Activated T-cell treated with anti-CD3 and anti-CD28 coated beads for 1 hour (primary cell): ENCODE measurements at places on chromosomes 3 and 15.

GRCh38 chr15:91456921-91457320 is 356.9 kb downstream of the SV2B start:
- DNase-seq, result no peak

DNA sequence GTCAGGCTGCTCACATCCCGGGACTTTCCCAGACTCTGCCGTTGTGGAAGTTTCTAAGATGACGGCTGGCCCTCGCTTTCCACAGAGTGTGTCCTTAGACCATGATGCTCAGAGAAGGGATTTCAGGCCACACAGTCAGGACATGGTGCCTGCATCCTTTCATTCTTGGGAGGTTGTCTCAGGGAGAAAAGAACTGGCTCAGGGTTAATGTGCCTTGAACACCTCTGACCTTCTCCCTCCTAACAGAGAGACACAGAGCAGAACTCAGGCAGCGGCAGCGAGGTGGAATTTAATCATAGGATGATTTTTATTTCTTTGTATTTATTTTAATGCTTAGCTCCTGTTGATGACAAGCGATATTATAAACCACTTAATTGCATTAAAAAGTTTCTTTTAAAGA is 96.9 kb upstream of the ATP2B2 start:
- no peak for DNase-seq

- DNase-seq, result no peak
These were observed 22.8 kb downstream of the MYO1E start for GRCh38 chr15:59349680-59350420.

GRCh38 chr15:27124287-27124871 is 153.4 kb downstream of the GABRG3 start:
- no peak for DNase-seq

DNA sequence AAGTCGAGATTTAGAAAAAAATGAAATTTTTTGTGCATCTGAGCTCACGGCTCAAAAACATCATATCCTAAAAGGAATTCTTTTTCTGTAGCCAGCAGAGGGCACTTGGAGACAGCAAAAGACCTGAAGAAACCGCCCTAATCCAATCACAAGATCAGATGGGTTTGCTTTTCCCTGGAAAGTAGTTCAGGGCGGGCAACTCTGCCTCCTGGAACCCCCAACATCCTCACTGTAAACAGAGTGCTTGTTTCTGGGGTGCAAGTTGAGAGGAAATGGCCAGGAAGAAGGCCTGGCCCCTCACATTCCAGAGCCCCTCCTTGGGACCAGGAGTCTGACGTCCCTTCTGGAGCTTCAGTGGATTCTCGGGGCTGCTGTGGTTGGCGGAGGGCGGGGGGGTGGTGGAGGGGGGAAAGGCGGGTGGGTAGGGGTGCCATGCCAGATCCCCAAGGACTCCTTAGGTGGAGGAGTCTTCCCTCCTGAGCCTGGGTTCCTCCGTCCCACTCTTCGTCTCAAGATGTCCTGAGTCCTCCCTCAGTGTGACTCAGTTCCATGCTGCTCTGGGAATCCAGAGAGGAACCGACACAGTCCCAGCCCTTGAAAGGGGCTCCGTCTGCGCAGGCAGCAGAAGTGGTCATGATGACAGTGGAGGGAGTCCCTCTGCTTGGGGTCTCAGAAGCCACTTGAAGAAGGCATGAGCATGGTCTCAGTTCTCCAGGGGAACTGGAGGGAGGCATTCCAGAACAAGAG is 35.9 kb downstream of the CCK start:
- DNase-seq, result no peak

DNA sequence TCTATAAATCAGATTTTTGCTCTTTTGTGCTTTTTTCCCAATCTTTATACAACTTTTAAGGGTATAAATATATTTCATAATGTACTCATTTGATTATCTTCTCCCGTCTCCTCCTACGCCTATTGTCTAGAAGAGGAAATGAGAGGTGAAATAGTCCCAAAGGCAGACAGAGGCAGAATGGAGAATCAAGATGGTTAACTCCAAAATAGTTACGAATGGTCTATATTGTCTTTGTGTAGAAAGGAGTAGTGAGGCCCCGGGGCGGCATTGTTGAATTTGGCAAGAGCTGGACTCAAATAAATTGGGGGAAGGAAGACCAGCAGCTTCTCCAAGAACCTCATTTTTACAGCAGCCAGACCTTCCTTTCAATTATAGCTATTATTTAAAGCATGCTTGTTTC is 23.9 kb downstream of the ITPR1 start:
- no peak for DNase-seq

DNA sequence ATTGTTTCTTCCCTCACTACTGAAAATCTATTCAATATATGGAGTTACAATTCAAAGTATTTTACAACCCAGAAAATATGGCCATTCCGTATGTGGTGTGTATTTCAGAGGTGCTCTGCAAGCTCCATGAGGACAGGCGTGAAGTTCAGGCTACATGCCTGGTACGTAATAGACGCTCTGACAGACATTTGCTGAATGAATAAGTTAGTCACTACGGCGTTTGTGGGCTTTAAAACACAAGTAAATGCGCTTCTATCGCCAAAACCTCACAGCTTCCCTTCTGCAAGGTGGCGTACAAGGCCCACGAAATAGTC is 701 bp upstream of the TIPARP start:
- no peak for DNase-seq

DNA sequence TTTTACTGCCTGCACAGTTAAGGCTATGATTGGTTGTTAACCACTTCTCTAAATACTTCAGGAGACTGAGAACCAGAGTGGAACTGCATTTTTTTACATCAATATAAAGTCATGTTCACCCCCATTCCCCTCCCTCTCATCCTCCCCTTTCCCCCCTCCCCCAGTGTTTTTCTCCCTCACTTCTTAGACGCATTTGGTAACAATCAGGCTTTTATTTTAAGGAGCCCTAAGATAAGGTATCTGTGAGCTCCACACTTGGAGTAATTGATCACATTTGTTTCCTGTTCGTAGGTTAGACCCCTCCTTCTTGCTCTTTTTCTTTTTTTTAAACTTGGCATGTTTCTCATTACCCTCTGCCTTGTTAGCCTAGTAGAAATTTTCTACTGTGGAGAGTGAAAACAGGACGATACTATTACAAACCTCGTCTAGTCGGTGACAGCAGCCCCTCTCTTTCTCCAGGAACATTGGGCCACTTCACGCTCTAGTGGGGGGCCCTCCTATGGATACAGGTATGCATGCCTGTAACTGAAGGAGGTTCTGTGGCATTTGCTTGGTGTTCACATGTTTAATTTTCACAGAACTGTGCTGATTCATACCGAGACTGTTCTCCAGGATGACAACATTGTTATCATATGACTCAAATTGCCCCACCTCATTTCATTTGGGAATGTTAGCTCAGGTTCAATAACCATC is 314.4 kb downstream of the MECOM start:
- no peak for DNase-seq

DNA sequence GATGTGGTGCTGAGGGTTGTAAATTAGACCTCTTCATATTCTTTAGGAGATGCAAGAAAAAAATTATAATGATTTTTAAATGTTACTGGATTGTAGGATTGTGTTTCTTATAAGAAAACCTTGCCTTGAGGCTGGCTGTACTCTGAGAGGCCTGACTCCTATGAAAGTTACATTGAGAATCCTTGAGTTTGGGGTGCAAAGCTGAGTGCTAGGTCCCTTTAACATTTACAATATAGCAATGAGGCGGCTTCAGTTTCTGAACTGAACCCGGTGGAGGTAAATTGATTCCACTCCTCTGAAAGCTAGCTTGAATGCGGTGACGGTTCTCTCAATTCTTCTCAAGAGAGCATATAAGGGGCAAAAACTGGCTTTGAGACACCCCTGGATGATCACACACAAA is at the start of gene TMPRSS7:
TSS of gene TMPRSS7 (plus strand) at position 301 of the 400 bp plus-strand sequence. CDS start 110 bp downstream, outside the sequence.
- no peak for DNase-seq

DNA sequence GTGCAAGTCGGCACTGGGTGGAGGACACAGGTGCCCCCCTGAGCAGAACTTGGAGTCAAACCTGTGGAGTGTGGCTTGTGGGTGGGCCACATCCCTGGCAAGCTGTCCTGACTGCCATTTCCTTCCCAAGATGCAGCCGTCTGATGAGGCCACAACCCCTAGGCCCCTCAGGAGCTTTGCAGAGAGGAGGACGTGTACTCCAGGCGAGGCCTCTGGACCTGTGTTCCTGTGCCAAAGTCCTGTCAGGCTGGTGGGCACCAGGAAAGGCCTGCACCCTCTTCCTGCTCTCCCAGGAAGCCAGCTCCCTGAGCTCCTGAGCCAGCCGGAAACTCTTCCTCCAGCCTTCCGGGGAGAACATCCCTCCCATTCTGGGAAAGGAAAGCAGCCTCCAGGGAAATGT is 48.5 kb downstream of the CMTM6 start:
- DNase-seq, result no peak
